ENCODE measurements at places on chromosomes 6 and 20.

- no peak for DNase-seq
Observed at GRCh38 chr6:13794184-13794583, 20.2 kb downstream of the MCUR1 start.

- DNase-seq = no peak
Observed at GRCh38 chr6:134447423-134447822, 129.5 kb upstream of the SGK1 start.

DNA sequence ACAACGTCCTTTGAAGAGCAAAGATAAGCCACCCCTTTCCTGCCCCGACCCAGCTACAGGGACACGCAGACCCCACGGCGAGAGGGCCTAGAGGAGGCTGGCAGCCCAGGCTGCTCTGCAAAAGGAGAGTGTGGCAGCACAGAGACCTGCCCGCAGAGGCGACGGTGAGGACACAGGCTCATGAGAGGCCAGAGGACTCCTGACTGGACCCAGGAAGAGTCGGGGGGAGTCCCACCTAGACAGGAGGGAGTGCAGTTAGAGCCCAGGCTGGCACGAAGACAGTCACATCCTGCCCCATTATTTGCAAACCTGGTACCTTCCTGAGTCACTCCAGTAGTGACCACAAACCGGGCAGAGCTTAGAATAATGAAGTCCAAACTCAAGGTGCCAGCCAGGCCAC is 227.7 kb upstream of the CDH4 start:
- no peak for DNase-seq

DNA sequence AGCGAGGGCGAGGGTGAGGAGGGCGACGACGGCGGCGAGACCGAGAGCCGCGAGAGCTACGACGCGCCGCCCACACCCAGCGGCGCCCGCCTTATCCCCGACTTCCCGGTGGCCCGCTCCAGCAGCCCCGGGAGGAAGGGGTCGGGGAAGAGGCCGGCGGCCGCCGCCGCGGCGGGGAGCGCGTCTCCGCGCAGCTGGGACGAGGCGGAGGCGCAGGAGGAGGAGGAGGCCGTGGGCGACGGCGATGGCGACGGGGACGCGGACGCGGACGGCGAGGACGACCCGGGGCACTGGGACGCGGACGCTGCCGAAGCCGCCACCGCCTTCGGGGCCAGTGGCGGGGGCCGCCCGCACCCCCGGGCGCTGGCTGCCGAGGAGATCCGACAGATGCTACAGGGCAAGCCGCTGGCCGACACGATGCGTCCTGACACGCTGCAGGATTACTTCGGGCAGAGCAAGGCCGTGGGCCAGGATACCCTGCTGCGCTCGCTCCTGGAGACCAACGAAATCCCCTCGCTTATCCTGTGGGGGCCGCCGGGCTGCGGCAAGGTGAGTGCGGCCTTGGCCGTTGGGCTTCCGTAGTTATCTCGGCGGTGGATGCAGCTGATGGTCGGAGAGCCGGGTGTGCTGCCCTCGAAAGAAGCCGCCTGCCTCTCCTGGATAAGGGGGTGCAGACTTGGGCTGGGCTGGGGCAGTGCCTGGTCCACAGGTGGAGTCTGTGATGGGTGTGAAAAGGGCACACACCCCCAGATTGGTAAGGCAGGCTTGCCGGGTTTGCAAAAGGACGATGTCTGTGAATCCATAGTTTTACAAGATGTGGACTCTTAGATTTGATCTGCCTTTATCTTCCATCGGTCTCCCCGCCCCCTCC is 938 bp downstream of the WRNIP1 start:
- DNase-seq = no peak

- DNase-seq = no peak
Observed at GRCh38 chr6:130851026-130851425, 23.8 kb downstream of the SMLR1 start.

GRCh38 chr6:106255306-106255705 is 70.3 kb downstream of the ATG5 start:
- DNase-seq = no peak

- no peak for DNase-seq
Observed at GRCh38 chr6:45698046-45698445, 317.6 kb downstream of the CLIC5 start.

GRCh38 chr6:7727946-7728854 is 2.3 kb downstream of the BMP6 start:
- DNase-seq = no peak

DNA sequence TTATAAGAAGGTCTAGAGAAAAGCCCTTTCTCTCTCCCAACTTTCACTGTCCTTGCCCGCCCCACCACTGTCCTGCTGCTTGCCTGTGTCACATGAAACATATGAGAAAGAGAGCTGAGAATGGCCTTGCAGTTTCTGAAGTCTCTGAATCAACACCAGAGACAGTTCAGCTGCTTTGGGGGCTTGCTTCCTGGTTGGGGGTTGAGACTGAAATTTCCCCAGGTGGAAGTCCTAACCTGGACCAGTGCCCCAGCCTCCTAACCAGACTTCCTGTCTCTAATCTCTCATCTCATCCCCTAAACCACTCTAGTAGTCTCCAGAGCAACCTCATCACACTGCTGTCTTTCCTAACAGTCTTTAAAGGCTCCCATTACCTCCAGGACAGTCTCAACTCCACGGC is 10.7 kb downstream of the TRAM2 start:
- DNase-seq = no peak

DNA sequence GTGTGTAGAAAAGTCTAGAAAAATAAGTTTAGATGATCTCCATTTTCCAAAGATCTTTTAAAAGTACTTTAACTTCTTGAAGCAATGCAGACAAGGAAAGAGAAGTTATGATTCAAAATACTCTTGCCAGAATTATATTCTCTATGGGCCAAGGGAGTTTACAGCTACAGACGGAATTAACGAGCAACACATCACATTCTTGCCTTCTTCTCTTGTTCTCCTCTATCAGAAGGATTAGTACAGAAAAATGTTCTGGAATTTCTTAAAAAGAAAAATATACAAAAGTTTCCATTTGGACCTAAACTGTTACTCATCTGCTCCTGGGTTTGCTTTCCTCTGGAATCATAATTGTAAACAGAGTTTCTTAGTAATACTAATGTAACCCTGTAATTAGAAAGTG is 284.7 kb upstream of the HSF2 start:
- no peak for DNase-seq

GRCh38 chr6:110277100-110277665 is 81.0 kb downstream of the METTL24 start:
- no peak for DNase-seq

GRCh38 chr6:152209211-152209610 is 401.7 kb downstream of the ESR1 start:
- DNase-seq = no peak

DNA sequence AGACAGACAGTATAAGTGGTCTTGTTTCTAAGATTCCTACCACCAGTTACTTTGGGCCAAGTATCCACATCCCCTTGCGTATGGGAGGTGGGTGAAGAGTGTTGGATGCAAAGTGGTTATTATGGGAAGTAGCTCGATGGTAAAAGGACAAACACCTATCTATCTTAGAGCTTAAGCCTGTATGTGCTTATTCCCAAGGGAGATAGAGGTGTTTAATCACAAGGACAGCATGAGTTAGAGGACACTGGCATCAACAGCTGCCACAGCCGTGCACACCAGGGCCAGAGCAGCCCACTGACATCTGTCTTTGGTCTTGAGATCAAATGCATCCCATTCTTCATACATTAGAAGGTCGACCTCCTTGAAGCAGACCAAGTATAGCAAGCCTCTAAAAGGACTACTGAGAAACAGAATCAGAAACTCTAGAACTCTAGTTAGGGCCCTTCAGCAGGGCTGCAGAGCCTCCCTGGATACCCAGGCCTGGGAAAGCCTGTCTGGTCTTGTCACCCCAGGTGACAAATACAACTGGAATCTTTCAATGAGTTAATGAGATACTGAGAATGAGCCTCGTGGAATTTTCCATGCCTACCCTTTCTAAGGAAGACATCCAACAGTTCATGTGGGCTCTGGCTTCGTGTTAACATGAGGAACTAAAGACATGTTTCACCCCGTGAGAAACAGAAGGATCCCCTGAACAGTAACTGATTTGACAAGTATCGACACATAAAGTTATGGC is 28.7 kb downstream of the TXNDC5 start:
- no peak for DNase-seq

GRCh38 chr6:40695114-40695513 is 108.0 kb upstream of the LRFN2 start:
- DNase-seq = no peak

DNA sequence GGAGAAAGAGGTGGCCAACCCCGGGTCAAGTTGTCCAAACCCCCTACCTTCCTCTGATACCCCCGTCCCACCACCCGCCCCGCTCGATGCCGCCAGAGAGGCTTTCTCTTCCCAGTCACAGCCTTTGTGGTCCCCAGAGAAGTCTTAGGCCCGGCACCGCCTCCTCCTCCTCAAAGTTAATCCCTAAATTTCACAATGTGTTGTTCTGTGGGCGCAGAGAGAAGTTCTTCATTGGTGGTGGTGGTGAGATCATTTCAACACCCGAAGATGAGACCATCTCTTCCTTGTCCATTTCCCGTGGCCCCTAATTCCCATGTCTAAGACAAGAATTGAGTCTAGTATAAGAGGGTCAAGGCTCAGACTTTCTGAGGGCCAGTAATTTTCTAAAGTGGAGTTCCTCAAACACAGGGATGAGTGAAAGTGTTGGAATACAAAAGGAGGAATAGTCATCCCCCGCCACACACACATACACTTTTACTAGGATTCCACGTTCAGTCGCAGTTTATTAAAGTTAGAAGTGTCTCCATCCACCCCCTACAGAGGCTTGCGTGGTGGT is 10.4 kb downstream of the TRIM31 start:
- no peak for DNase-seq

DNA sequence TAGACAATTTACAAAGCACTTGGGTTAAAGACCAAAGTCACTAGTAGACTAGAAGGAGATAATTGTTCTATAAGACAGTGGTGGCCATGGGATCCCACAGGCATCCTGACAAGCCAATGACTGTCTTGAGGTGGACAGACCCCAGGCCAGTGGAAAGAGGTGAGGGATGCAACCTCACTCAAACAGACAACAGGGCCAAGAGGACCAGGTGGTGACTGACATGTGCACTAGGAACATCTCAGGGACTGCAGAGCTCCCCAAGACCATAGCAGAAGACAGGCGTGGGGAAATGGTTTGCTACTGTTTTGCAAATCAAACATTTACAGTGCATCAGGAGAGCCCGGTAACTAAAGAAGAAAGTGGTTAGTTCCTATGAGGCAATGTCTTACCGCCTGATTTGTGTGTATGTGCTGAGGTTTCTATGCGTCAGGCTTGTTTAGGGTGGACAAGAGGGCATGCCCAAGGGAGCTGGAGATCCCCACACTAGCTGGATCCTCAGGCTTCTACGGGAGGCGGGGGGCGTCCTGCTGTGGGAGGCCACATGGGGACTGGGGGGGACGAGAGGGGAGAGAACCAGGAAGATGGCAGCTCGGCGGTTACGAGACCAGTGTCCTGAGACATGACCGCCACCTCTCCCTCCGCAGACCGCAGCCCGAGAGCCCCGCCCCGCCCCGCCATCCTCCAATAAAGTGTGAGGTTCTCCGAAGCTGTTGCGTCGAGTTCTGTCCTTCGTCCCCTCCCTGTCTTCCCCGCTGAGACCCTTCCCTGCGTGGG is 623 bp upstream of the MRPS26 start:
- DNase-seq = peak; percentile 39

DNA sequence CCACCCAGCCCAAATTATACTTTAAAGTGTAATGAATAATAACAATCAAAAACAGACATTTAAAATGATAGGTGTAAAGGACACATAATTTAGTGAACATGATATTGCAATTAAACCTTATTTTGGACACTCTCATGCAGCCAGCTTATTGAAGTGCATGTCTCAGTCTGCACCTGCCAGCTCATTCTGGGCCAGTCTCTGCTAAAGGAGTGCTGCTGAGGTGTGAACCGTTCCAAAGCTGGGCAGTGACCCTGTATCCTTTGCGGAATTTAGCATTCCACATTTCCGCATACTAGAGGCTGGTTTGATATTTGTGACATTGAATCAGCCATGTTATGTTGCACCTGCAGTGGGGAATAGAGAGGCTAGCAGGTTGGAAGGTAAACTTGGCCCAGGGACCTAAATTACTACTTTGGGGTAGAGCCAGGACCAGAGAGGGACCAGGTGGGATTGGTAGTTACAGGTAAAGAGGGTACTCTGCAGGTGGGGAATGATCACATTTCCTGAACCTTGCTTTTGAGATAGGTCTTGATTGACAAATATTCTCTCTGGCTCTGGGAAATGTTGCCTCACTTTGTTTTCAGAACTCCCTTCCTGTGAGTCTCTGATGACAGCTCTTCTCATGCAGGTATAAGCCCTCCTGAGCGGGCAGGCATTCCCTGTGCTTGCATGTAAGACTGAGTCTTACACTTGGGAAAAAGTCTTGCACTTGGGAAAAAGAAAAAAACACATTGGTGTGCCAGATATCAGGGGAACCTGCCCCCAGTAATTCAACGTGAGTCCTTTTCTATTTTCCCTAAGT is 26.2 kb downstream of the TULP4 start:
- no peak for DNase-seq

DNA sequence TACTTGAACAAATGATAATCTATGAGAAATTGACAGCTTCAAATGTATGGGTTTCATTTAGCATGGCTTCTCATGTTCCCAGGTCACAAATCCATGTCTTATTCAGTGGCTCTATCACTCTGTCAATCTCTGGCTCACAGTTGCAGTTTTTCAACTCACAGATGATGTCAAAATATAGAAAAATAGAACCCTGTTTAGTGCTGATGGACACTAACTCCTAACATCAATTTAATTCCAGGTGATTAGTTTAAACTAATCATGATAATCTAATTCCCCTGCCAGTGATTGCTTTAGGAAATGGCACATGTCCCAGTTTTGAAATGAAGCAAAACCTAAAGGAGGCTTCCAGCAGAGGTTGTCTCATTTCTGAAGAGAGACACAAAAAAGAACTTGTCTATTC is 13.0 kb downstream of the KHDC1 start:
- DNase-seq = no peak

- DNase-seq = no peak
Observed at GRCh38 chr6:119210596-119210995, 132.1 kb upstream of the FAM184A start.

DNA sequence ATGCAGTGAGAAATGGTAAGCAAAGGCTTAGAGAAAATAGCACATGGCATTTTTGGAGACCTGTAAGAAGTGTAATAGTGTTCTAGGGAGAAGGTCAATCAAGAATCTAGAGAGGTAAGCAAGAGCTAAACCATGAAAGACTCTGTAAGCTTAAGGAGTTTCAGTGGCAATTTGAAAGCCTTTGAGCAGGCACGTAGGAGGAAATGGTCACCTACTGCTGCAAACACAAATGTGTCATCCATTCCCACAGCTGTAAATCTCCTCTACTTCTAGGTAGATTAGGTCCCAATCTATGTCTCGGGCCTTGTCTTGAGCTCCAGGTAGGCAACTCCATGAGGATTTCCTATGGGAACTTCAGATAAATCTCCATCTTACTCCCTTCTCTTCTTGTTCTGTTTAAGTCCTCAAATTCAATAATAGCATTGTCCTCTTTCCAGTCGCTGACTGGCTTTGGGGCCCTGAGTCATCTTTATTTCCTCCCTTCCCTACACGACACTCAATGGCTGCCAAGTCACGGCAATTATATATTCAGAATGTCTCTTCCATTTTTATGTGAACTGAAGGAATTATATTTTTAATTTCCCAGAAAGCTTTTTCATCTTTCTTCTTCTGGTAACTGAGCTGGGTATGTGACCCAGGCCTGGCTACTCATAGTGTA is 24.2 kb upstream of the PAQR8 start:
- DNase-seq = no peak

- DNase-seq = no peak
Observed at GRCh38 chr6:82693094-82693493, 329.5 kb downstream of the TPBG start.

- no peak for DNase-seq
Observed at GRCh38 chr6:82144007-82144851, 103.3 kb downstream of the IBTK start.
